Suppressor macrophage treated with lipopolysaccharide for 4 hours (primary cell): ENCODE measurements at places on chromosomes 1 and 21.

- DNase-seq: no peak
These were observed 432.0 kb upstream of the BEND5 start for GRCh38 chr1:49208712-49209111.

DNA sequence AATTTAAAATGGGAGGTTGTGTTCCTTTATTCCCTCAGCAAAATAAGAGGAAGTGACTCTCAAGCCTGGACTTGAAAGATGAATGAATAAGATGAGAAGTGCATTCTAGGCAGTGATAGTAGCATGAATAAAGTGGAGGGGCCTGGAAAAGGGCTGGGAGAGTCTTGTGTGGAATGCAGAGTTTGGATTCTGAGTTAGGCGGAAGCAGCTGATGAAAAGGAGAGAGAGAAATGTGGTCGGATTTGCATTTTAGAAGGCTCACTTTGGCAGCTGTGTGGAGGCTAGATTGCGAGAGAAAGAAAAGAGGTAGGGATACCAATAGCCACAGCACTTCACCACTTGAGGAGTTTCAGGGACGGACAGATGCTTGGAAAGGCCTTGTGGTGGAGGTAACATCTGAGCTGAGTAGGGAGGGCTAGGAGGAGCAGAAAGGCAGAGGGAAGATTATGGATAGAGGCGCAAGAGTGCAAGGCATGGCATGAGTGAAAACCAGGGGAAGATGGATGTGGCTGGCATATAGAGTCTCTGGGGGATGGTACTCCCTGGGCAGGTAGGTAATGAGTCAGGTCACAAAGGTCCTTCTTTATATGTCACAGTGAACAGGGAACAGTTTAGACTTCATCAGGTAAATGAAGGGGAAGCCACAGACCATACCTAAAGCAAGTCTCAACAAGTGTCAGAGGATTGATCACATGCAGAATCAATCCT is 59.6 kb downstream of the ST3GAL3 start:
- no peak for DNase-seq

DNA sequence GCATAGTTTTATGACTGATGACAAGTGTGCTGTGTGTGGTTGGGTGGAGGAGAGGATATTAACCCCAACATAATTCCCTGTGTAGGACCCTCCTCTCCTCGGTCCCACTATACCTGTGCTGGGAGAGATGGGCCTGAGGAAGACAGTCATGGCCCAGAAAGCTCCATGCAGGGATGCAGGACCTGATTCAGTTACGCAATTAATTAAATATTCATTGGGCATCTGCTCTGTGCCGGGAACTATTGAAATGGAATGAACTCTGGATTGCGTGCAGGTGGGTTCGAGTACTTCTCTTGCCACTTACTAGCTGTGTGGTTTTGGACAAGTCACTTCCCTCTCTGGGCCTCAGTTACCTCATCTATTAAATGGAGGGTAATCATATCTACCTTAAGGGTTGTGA is 74.6 kb downstream of the CD247 start:
- DNase-seq: no peak

- DNase-seq: peak; percentile 12
These were observed 971 bp upstream of the GNG4 start for GRCh38 chr1:235650341-235651169.

GRCh38 chr1:221706876-221707582 is 34.9 kb downstream of the DUSP10 start:
- no peak for DNase-seq

DNA sequence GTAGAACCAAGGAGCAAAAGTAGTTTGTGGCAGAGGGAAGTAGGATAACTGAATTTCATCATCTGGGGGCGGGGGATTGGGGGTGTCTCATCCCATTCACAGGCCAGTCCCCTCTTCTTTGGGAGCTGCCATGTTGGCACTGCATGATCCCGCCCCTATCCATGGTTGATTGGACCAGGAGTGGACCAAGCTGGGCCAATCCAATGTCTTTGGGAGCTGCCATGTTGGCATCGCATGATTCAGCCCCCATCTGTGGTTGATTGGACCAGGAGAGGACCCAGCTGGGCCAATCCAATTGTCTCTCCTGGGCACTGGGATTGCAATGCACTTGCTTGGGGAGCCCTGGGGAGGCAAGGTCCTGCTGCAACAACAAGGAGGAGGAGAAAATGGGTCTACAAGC is 12.3 kb upstream of the ALPL start:
- no peak for DNase-seq

- no peak for DNase-seq
These were observed 723.5 kb downstream of the LTN1 start for GRCh38 chr21:28269173-28269572.
